Cardiac muscle cell (in vitro differentiated cells and primary cell): ENCODE measurements at places on chromosomes 6 and 20. TPM values are rescaled to one million over a fixed set of nuclear protein-coding genes. Genes with fewer than 3 reads are reported as not detected.

- DNase-seq, result no peak
These were observed 537.4 kb upstream of the CHD6 start for GRCh38 chr20:42155586-42155985.

DNA sequence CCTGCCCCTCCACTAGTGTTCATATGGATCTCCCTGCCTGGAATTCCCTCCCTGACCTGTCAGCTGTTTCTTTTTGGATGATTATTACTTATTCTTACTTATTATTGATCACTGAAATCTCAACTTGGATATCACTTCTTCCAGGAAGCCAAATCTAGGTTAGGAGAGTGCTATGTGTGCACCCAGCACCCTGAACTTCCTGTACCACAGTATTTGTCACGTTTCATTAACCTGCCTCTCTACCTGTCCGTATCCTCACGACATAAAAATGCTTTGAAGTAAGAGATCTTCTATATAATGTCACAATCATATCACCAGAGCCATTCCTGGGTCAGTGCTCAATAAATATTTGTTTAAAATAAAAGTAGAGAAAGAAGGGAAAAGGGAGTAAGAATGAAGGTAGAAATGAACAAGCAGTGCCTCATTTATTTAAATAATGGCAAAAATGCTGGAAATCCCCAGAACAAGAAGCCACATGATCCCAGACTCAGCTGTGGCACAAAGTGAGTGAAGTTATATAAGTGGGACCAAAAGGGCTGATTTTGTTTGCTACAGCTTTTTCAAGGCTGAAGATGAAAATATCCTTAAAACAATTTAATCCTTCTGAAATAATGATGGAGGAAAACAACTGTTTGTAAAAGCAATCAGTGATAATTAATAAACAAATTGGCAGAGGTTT, 88.0 kb upstream of the MANEA start:
- DNase-seq, result no peak

- DNase-seq, result no peak
These were observed 720.9 kb downstream of the GRIK2 start for GRCh38 chr6:102114402-102114801.

DNA sequence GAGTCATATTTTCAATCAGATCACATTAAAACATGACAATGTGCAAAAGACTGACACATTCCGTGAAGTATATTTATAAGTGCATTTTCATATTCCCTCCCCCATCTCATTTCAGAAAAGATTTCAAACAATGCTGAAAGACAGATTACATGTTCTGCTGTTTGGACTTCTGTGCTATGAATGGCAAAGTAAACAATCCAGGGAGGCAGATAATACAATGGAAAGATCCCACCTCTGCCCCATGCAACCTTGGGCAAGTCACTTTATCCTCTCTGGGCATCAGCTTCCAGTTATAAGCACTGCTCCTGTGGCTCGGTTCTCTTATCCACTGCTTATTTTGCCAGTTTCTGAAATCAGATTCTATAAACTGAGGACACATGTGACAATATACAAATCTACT, 110.2 kb downstream of the RCAN2 start:
- DNase-seq, result no peak

DNA sequence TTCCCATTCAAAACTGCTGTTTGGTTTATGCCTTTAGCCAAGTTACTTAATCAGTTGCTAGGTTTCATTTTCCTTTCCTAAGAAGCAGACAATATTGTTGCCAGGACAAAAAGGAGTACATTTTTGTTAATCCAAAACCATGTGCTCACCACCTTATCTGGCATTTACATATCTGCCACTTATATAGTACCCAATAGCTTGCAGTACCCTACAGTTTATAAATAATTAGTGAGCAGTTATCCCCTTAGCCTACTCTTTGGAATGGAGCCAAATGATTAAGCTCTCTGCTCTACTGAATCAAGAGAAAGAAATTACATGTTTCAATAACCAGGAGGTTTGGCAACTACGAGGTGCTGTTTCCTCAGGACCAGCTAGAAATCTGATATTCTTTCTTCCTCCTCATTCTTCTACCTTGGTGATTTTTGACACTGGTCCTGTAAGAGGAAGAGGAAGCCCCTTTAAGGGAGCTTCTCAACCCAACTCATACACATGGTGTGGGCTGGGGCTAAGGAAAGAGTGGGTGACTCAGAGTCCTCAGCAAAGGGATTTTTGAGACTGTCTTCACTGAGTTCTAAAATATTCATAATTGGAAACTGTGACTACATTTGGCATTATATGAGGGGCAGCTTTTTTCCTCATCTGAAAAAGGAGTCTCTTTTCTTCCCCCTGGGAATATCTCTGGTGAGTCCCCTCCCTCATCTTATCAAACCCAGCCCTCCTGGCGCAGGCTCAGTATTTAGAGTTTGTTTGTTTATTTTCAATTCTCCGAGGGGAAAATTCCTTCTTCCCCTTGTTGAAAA, 1.5 kb downstream of the ZNFX1 start:
- DNase-seq, result peak; percentile 59

GRCh38 chr6:2993755-2994317, 5.9 kb upstream of the NQO2 start:
- DNase-seq, result no peak

Gene BMP5
- 112 and 123 TPM in 2 replicates for total RNA-seq

- no peak for DNase-seq
These were observed 27.6 kb upstream of the PI16 start for GRCh38 chr6:36926708-36927513.

Gene TINAG
- not detected in 2 replicates for total RNA-seq

GRCh38 chr6:26273673-26274588, 91.1 kb upstream of the BTN3A2 start:
- peak; percentile 47 for DNase-seq

Gene ARMH2
- total RNA-seq, result not detected in 2 replicates

DNA sequence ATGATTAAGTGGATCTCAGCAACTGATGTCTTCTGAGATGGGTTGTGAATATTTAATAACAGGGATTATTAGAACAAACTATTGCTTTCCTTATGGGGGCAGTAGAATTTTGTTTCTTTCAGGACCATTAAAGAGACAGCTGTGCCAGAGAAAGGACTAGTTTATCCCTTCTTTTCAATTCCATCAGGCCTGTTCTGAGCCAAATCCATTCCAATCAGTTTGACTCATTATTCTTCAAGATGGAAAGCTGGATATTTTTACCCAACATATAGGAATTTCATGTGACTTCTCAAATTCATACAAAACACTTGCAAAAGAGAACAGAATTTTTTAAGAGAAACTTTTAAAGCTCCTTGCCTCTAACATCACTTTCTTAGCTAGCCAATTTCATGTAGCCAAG, 722.0 kb upstream of the FLRT3 start:
- DNase-seq, result no peak

GRCh38 chr6:96116674-96117073, 100.9 kb downstream of the FUT9 start:
- no peak for DNase-seq

DNA sequence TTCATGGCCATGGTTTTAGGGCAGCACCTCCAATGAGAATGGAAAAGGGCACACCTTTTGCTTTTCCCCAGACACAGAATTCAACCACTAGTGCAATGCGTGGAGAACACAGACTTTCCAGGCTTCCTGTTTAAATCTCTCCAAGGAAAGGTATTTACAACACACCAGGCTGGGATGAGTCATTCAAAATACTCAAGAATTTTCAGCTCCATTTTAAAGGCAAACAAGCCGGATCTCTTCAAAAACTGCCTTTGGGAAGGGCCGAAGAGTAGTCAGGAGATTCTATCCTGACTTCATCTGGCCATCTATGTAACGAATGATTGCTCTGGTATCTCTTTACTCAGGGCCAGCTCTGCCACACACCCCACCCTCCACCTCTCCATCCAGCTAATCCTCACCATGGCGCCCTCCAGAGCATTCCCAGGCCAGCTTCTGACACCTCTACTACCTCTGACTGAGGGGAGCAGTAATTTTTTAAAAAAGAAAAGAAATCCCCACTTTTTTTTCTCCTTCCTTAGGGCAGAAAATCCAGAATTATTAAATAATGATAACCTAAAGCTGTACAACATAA, 254.6 kb downstream of the LY86 start:
- peak; percentile 57 for DNase-seq

- DNase-seq, result no peak
These were observed 174.9 kb downstream of the HS3ST5 start for GRCh38 chr6:114167583-114168576.

DNA sequence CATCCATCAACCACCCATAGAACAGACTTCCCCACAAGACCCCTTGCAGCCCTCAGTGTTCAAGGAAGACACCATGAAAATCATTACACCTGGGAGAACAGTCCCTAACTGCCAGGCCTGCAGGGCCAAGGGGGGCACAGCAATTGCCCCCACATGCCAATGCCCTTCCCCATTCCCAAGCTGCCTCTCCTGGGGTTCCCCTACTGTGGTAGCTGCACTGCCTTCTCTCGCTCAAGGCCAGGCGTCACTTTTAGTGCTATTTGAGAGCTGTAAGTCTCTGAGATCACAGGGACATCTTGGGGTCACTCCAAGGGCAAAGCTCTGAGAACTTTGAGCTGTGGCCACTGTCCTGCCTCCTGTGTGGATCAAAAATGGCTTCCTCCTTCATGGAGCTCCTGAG, 6.0 kb upstream of the ACSS1 start:
- DNase-seq, result no peak

Gene GPX6
- total RNA-seq, result not detected in 2 replicates

- no peak for DNase-seq
These were observed 17.6 kb upstream of the IER3 start for GRCh38 chr6:30761791-30762429.
